ENCODE measurements at places on chromosomes 2 and 18.

- DNase-seq: no peak
Measured at GRCh38 chr2:55236992-55237543, 4.6 kb downstream of the RPS27A start.

DNA sequence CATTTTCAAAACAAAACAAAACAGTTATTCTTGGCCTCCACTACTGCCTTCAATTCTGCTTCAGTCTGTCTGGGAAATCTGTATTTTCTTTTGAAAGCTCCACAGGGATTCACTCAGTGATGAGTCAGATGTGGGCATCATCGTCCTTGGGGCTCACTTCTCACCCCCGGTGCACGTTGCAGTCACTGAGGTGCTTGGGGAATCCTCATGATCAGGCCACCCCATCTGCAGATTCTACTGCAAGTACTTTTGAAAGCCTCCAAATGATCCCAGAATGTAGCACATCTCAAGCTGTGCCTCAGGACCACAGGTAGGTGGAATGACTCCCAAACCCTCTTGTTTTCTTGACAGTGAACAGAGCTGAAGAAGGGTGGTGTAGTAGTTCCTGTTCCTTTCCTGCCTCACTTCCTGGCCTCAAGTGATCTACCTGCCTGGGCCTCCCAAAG lies 34.3 kb downstream of the LPIN2 start:
- DNase-seq: peak; percentile 51

DNA sequence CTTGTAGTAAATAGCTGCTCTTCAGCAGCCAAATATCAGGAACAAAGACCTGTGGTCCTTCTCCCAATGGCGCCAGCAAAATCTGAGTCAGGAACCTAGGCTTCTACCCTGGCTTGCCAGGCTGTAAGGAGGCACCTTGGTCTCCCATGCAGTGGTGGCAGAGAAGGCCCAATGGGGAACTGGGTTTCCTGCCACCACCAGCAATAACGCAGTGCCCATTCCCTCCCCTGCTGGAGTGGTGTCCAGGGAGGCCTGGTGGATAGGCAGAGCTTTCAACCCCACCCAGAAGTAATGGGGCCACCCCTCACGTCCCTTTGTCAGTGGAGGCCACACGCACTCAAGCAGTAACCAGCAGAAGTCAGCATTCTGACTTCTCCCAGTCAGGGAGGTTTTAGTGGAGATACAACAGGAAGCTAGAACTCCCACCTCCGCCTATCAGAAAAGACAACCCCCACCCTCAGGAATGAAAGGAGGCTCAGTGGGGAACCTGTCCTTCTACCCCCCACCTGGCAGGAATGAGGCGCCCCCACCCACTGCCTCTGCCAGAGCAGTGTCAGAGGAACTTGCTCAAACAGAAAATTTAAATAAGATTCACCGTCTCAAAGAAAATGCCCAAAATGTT lies 132.4 kb downstream of the COPS8 start:
- no peak for DNase-seq

DNA sequence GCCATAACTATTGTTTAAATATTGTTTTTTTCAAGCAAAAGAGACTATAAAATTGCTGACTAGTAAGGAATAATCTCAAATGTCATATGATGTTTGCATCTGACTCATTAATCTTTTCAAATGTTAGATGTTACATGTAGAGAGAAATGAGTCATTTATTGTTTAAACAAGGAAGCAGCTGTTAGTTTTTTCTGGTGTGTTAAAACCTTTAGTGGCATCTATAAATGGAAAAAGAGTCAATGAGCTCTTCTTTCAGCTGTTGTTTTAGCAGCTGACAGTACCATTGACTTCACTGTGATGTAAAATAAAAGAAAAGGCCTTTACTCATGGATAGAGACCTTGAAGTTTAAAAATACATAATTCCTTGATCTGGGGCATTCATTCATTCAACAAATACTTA lies 1.8 kb upstream of the KLHL41 start:
- peak; percentile 8 for DNase-seq

DNA sequence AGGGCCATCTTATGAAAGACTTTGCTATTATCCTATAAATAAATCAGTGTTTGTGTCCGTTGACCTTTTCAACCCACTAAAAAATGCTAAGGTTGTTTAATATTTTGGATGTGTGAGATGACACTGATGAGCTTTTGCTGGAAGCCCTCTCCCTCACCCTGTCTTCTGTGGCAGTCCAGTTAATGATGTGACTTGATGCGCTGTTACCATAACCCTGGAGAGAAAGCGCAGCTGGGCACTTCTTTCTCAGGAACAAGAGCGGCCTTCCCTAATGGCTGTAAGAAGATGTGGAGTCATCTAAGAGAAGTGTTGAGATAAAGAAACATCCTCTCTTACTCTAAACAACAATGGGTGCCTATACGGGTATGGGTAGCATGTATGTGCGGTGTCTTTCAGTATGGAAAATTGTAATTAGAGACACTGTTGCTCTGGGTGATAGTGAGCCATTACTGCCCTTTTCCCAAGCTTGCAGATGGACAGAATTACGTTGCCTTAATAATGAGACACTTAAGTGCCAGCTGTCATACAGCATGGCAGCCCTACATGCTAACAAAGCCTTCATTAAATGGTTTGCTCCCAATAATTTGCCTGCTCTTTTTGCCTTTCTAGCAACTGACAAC lies 165.6 kb upstream of the NABP1 start:
- no peak for DNase-seq

GRCh38 chr2:106044021-106044420 lies 150.1 kb downstream of the UXS1 start:
- no peak for DNase-seq

GRCh38 chr2:100749771-100750542 lies 70.0 kb upstream of the NPAS2 start:
- DNase-seq: no peak

- no peak for DNase-seq
Measured at GRCh38 chr2:169715379-169716237, 18.0 kb upstream of the KLHL23 start.

DNA sequence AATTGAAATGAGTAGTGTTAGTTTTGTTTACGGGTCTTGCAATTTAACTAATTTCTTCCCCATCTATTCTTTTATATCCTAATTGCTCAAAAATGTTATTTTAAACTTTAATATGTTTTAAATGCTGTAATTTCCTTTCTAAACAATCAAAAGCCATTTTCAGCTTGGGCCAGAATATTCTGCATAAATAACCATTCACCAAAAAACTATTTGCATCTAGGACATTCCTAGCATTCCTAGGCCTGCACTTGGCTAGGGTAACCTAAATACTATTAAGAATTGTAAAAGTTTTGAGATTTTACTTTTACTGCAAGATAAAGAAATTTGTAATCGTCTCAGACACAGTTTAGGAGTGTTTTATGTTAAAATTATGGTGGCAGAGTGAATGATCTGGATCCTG lies 7.8 kb upstream of the ETAA1 start:
- DNase-seq: peak; percentile 54

- DNase-seq: no peak
Measured at GRCh38 chr2:66821168-66821567, 386.2 kb downstream of the MEIS1 start.

- no peak for DNase-seq
Measured at GRCh38 chr18:25875551-25876240, 214.7 kb downstream of the SS18 start.

GRCh38 chr2:201654616-201655384 lies 11.5 kb upstream of the TMEM237 start:
- peak; percentile 13 for DNase-seq

- DNase-seq: no peak
Measured at GRCh38 chr2:62163834-62164233, 32.1 kb upstream of the B3GNT2 start.

DNA sequence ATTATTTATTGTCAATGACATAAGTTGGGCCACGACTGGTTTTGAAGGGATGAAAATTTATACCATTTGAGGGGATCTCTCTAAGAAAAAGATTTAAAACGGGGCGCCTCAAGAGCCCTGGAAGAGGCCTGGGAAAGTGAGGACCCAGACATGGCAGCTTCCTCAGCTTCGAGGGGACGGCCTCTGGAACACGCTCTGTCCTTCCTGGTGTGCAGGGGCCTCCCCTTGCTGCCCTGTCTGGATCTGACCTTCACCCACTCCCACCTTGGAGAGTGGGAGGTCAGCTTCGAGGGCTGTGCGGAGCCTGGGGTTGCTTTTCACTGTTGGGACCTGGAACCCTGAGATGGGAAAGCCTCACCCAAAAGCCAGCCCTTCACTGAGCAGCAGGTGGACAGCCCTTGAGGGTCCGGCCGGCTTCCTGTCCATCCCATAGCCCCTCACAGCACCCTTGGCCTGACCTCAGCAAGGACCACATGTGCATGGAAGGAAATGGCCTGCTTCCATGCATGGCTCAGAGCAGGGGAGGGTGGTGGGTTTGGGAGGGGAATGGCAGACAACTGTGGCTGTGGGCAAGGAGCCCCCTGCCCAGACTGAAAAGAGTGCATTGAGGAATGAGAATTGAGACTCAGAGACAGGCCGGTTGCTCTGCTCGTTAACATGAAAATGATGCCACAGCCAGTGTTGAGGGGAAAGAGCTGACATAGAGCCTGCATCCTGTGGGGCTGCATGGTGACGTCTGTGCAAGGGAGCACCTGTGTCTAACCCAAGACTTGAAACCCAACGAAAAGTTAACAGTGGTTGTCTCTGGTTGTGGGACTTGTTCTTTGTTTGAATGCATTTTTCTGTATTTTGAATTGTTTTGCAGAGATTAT lies 16.3 kb downstream of the FBLN7 start:
- DNase-seq: no peak

GRCh38 chr2:53631313-53632125 lies 136.1 kb upstream of the CHAC2 start:
- DNase-seq: no peak

DNA sequence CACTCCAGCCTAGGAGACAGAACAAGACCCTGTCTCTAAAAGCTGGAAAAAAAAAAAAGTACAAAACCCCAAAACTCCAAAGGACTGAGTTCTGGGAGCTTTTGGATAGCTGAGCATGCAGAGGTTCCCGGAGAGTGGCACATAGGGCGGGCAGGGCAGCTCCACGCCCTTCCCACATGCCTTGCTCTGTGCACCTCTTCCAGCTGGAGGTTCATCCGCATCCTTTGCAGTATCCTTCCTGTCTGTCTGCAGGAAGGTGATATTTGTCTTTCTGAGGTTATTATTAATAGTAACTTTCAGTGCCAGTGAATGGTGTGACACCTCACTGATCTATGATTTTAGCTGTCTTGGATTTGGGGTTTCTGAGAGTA lies 70.2 kb downstream of the INPP4A start:
- DNase-seq: no peak

DNA sequence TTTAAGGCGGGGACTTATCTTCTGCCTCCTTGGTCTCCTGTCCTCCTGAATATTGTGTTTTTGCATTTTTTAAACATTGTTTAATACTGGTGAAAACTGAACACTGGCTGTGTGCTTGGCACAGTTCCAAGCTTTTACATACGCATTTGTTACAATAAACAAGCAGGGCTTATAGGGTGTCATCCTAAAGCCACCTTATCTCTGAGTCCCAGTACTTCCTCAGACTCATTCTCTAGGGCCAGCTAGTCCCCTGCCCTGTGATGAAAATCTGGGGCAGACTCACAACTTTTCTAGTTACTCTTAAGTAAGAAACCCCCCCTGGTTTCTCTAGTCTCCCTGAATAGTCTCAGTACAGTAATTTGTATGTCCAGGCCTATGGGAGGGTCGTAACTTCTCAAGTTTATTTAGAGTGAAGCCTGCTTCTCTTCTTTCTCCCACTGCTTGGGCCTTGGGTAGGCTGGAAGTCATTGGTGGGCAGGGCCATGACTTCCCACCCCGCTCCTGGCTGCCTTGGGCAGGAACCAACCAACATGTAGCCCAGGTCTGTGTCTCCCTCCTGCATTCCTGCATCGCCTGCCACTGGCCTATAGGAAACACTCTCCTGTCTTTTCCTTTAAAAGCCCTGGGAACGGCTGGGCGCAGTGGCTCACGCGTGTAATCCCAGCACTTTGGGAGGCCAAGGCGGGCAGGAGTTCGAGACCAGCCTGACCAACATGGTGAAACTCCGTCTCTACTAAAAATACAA lies 7.7 kb upstream of the KCNE4 start:
- no peak for DNase-seq

DNA sequence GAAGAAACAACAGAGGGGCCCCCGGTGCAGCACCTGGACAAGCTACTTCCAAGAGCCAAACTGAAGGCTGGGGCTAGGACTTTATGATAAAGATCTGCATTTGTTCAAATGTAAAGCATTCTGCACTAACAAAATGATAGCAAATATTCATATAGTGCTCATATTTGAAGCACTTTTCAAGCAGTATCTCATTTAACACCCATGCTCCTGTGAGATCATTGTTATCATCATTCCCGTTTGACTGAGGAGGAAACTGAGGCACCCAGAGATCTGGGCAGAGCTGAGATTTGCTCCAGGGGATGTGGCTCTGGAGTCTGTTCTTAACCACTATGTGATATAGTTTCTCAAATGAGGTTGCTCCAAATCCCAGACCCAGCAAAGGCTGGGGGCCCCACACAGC lies 9.8 kb downstream of the KCTD1 start:
- no peak for DNase-seq

DNA sequence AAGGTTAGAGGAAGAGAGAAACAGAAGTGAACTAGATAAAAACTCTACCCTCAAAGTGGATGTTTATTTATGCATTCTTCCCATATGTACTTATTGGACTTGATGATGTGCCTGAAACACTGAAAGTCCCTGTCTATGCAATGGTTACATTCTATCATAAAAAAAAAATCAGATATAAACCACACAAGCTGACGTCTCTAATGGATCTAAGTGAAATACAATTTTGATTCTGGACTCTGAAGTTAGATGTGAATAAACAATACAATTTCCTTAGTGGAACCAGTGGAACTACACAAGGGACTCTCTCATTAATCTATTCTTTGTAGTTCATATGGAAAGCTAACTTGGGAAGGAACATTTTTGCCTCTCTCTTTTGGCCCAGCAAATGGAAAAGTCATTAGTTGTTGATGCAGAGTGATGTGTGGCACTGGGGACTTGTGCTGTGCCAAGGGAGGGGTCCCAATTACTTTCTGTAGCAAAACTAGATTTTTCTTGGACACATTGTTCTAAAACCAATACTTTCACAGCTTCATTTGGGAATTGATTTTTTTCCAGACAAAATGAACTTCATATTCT lies 376.8 kb downstream of the TRIB2 start:
- no peak for DNase-seq

- DNase-seq: no peak
Measured at GRCh38 chr2:159444754-159445153, 158.3 kb upstream of the WDSUB1 start.

DNA sequence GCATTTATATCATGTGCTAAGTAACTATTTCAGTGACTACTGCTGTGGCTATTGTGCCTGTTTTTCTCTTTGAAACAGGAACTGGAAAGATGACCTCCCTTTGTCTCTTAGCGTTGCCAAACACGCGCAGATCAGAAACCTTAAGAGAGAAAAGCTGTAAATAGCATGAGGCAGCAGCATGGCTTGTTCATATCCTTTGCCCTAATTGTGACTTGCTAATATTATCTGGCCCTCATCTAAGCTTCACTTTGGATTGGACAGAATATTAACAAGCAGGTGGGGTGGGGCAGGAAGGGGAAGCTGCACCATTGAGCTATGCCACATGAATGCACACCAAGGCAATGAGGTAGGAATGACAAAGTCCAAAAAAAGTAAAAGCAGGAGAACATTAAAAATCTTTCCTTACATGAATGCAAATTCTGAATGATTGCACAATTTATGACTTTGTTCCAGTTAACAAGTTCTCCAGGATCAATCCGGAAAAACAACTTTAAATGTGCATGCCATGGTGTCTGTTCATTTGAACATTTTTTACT lies 128.4 kb downstream of the IRS1 start:
- DNase-seq: no peak

GRCh38 chr2:38737925-38738324 lies 13.2 kb downstream of the SRSF7 start:
- DNase-seq: no peak

All from ACHN (cell line).